Neural crest cell (in vitro differentiated cells): ENCODE measurements at places on chromosomes 6 and 20.
A peak's percentile ranks its signal among the peaks of the same experiment; 100 is the strongest.

GRCh38 chr20:43959079-43959919 is 44.6 kb downstream of the TOX2 start:
- no peak for DNase-seq

DNA sequence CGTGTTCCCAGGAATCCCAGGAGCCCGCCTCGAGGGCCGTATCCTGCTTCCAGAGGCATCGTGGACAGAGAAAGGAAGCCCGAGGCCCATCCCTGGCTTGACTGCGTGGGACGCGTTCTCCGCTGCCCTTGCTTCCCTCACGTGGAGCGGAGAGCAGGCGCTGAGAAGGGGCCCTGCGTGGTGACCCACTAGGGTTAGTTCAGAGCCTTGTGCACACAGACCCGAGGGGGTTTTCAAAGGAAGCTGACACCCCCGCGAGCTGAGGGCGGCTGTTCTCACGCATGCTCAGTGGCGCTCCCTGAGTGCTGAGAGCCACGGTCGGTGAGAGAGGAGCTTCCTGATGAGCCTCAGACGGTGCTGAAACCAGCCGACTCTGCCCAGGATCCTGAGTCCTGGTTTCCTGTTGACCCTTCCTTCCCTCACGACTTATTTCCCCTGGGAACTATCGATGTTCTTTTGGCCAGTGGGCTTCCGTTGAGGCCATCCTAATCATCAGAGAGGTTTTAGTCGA is 28.9 kb upstream of the CCR6 start:
- DNase-seq: no peak

DNA sequence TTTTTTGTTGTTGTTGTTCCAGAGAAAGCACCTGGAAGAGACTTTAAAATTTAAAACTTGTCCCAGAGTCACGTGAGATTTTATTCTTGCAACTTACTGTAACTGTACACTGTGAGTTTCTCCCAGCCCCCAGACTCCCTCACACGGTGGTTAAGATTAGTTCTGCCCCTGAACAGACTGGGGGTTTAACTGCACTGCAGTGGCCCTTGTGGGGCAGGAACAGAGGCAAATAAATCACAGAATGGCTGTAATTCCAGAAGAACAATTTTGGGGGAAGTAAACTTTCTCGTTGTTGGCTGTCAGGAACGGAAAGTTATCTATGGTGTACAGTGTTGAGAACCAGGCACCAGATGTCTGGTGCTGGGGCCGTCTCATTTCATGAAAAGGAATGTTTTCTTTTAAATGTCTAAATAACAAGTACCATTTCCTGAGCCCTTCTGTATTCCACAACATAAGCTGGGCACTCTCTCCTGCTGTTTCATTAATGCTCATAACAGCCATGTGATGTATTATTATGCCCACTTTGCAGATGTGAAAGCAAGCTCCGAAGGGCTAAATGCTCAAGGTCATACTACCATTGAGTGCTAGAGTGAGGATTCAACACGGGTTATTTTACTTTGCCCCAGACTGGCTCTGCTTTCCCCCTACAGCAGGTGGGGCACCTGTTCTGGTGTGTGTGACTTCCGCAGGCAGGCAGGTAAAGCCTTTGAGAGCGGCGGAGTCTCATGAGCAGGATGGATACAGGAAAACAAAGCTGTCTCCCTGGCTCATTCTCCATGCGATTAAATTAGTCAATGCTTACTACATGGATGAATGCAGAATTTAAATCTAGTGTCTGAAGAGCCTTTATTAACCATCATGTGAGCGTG is 30.5 kb downstream of the CNKSR3 start:
- no peak for DNase-seq

GRCh38 chr6:163416557-163417253 is 2.2 kb downstream of the QKI start:
- peak; percentile 46 for DNase-seq

DNA sequence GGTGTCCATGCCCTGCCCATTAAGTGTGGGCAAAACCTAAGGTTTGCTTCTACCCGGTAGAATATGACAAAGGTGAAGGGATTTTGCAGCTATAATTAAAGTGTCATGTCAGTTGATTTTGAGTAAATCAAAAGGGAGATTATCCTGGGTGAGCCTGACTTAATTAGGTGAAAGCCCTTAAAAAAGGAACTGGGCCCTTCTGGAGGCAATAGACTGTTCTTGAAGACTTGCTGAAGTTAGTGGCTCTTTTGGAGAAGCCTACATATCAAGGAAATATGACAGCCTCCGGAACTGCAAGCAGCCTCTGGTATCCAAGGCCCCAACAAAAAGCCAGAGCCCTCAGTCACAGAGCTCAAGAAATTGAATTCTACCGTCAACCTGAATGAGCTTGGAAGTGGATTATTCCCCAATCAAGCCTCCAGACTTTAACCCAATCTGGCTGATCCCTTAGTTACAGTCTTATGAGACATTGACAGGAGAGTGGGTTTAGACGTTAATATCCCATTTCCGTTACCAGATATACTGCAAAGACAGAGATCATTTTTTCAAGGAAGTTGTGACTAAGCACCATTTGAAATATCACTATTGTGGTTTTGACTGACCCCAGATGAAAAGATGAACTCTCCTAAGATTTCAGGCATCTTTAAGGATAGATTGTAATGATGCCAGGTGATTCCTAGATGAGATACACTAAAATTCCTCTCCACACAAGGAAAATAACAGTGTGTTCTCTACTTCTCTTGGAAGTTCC is 303.4 kb downstream of the PLCB1 start:
- no peak for DNase-seq
